ENCODE measurements at places on chromosomes 11 and 22.

- no peak for DNase-seq
Measured at GRCh38 chr11:14312736-14313438, 46.1 kb downstream of the RRAS2 start.

DNA sequence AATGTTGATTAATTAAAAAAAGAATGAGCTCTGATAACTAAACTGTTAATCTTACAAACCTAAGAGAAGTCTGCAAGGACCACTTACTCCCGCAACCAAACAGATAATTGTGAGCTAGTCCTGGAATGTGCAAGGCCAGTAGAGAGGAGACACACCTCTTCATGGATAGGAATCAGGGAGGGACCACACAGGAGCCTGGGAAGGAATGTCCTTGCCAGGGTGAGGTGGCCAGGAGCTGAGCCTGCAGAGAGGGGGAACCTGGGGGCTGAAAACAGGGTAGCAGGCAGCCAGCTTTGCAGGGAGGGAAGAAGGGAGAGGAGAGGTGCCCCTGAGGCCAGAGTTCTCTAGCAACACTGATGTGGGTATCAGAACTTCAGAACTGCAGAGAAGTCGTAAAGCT, 9.4 kb upstream of the NLRP10 start:
- no peak for DNase-seq

GRCh38 chr11:10328314-10329098, 23.6 kb downstream of the ADM start:
- DNase-seq: no peak

DNA sequence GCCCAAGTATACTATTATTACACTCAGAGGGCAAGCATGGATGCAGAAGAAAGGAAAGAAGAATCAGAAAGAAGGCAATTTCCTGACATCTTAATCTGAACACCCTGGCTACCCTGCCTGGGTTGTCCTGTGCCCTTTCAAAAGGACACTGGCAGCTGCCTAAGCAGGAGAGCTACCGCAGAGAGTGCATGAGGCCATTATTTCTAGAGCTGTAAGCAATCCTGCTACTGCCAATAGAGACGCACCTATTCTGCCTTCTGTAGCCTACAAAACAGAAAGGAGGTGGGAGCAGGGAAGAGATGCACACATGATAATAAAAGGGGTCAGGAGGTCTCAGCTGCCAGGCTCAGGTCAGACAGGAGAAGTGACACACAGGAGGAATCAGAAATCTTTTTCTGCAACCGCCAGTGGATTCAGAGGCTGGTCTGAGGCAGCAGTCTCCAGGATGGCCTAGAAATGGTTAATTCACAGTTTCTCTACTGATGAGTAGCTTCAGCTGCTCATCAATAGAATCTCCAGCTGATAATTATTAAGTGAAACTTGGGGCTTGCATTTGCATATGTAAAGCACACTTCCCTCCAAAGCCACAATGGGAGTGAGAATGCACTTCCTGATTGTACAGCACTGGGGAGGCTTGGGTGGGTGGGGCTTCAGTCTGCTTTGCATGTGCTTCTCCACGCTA, 253.9 kb downstream of the LARGE1 start:
- DNase-seq: no peak

DNA sequence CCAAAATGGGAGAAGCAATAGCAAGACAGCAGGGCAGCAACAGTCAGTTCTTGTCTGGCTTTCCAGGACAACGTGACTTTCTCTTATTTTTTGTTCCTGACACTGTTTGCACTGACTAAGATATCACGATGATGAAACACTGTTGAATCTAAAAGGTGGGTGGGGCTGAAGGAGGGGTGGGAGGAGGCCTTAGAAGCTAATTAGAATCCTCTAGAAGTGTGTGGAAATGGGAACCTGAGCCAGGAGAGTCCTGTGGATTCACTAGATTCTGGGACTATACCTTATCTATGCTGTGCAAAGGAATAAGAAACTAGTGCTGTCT, 300.3 kb downstream of the ST3GAL4 start:
- DNase-seq: no peak

- DNase-seq: no peak
Measured at GRCh38 chr11:131302836-131303235, 67.6 kb upstream of the NTM start.

DNA sequence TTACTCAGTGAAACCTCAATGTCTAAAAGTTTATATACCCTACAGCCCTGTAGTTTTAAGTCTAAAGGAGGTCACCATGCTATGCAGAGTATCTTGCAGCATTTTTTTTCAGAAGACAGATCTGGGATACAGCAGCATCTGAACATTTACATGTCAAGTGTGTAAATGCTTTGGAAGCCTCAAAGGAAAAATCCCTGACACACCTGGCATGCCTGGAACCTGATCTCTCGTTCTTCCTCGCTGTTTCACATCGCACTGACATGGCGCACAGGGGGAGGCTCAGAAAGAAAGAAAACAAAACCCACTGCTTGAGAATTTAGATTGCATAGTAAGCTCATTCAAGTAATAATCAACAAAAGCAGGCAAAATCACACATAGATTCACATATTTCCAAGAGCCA, 31.0 kb downstream of the PAX6 start:
- no peak for DNase-seq

DNA sequence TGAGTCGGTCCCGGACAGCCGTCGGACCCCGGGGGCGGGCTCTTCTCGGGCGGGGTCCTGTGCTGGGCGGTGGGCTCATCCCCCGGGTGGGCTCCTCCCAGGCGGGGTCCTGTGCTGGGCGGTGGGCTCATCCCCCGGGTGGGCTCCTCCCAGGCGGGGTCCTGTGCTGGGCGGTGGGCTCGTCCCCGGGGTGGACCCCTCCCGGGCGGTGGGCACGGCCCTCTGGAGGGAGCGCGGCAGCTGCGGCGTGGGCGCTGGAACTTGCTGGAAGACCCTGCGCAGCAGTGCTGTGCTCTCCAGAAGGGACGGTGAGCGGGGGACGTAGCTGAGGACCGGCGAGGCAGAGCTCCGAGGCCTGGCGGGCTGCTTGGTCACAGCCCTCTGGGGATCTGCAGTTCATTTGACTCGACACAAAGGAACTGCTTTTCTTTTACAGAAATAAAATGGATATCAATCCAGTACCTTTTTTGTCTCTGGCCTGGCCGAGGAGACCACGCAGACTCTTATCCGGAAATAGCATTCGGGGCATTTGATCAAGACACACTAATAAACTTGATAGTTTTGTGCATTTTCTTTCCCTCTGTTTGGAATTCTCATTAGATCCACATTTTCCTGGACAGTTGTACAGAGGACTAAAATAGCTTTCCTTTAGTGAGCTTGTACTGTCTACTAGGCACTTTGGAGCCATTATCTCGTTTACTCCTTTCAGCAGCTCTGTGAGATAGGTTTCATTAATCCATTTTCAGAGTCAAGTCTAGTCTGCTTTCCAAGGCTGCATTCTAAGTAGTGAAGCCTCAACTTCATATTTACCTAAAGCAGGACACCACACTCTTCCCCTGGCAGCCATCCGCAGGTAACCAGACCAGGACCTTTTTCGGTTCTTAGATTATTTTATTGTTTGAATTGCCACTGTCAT, 812 bp downstream of the JAM3 start:
- DNase-seq: peak; percentile 63

GRCh38 chr11:114250993-114251814, 45.0 kb upstream of the NNMT start:
- DNase-seq: no peak

GRCh38 chr11:108561535-108561991, 32.0 kb downstream of the EXPH5 start:
- DNase-seq: no peak

DNA sequence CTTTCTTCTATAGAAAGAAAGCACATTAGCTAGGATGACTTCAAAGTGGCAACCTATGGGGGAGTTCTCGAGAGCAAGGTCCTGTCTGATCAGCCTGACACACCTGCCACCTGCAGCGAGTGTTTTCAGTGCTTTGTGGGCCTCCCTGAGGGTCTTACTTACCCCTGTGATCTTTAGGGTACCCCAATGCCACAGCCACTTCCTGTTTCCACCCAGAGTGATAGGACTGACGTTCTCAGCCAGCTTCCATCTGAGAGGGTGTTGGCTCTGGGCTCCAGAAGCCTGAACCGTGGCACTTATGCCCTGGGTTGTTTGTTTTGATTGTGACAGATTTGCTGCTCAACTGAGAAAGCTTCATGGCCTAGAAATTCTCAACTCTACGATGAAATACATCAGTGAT, 21.7 kb upstream of the ANKK1 start:
- no peak for DNase-seq

GRCh38 chr11:9753021-9753420, 89.1 kb downstream of the SWAP70 start:
- DNase-seq: no peak

DNA sequence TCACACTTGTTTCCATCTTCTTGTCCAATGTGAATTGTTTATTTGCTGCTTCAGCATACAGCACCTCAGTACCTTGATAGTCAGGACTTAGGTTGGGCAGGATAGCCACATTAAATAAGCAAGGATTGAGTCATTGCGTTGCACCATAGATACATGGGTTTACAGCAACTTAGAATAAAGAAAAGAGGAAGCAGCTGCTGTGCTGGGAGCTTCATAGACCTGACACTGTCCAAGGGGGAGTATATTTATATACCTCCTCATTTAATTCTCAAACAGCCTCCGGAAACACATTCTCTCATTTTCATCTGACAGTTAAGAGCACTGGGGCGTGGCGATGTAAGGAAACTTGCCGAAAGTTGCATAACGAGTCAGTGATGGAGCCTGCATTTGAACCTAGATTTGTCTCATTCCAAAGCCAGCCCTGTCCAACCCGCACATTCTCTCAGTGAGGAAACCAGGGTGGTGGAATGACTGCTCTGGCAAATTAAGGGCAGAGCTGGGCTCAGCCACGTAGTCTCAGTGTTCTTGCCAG, 42.2 kb downstream of the UBASH3B start:
- DNase-seq: no peak

DNA sequence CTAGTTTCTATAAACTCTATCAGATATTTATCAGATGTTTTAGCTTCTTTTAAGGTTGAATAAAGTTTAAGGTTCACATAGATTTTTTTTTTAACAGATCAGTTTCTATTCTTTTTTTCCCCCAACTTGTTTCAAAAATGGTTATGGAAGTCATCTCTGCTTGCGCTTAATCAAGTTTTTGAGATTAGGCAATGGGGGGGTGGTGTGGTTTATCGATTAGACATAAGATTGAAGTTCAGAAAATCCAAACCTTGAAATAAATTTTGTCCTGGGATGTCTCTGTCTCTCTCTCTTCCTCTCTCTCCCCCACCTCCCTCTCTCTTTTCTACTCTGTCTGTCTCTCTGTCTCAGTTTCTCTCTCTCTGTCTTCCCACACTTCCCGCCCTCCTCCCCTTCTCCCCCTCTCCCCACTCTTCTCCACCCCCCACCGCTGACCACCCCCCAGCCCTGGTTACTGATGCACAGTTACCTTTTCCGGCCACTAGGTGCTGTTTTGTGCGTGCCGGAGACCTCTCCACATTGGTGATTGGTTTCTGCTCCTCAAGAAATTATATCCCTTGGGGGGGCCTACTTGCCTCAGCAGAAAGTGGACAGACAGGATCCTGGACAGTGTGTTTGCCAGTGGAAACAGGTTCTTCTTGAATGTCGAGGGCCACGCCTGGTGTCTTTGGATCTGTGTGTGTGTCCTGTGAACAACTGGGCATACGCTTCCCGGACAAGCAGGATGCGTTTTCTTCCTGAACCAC, 29.7 kb upstream of the ANO1 start:
- no peak for DNase-seq

GRCh38 chr11:7903940-7904339, 27.1 kb downstream of the OR10A6 start:
- no peak for DNase-seq

- no peak for DNase-seq
Measured at GRCh38 chr11:13313005-13313819, 35.6 kb downstream of the BMAL1 start.

- DNase-seq: no peak
Measured at GRCh38 chr11:73154178-73154577, 12.1 kb upstream of the FCHSD2 start.

DNA sequence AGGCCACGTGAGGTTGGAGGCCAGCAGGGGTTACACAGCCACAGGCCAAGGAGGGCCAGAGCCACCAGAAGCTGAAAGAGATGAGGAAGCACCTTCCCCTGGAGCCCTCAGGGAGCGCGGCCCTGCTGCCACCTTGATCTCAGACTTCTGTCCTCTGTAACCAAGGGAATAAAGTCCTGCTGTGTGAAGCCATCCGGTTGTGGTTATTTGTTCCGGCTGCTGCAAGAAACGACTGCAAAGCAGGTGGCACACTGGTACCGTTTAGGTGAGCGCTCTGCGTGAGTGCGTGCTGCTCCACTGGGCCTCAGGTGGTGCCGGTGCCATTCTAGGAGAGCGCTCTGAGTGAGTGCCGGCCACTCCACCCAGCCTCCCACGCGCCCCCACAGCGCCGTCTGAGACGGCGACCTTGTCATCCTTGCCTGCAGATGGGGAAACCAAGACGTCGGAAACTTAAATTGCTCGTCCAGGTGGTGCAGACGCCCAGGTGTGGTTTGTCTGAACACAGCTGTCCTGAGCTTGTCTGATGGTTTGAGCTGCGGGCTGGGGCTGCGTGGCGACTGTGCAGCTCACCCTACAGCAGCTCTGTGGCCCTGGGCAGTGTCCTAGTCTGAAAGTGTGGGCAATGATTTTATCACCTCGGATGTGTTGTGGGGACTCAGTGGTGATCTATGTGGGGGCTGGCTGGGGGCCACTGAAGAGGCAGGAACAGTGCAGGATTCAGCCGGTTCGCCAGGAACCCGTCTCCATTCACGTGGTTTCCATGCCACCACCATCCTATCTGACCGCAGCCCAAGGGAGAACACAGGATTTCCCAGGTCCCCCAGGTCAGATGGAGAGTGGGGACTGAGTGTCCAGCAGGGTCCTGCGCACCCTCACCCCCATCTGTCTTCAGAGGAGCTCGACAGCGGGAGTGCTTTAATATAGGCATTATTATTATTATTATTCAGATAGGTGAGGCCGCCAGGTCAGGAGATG, 4.6 kb upstream of the MRGPRG start:
- no peak for DNase-seq

DNA sequence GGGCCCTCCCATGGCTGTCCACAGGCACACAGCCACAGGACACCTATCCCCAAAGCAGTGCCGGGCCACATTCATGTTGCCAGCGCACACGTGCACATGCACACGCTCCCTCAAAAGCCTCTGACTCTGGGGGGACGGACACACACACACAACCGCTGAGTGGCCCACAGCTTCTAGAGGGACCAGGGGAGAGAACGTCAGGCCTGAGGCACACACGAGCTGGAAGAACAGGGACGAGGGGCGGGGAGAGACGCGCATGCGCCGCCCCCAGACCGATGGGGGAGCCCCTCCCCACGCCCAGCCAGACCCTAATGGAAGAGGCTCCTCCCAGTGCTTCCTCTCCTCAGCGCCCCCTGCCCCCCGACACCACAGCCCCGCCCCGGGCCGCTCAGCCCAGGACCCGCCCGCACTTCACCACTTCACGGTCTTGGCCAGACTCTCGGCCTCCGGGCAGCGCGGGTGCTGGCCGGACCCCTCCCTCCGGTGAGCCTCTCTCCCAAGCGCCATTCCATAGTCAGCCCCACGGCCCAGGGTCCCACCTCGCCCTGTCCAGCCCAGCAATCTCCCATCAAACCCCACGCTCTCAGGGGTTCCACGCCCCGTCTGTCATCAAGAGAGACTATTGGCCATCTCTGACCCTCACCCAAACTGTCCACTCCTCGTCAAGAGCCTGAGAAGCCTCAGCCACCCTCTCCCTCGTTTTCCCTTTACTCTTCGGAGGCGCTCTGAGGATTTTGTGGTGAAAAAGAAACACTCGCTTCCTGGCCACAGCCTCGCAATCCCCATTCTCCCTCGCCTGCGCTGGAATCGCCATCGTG, 11.7 kb downstream of the NRXN2 start:
- no peak for DNase-seq
